Chondrocyte (in vitro differentiated cells): ENCODE measurements at places on chromosomes 2 and 18.

- DNase-seq, result no peak
Measured at GRCh38 chr2:7497178-7497577, 580.0 kb downstream of the RNF144A start.

GRCh38 chr18:46379323-46379950 is 275.3 kb downstream of the HAUS1 start:
- DNase-seq, result no peak

DNA sequence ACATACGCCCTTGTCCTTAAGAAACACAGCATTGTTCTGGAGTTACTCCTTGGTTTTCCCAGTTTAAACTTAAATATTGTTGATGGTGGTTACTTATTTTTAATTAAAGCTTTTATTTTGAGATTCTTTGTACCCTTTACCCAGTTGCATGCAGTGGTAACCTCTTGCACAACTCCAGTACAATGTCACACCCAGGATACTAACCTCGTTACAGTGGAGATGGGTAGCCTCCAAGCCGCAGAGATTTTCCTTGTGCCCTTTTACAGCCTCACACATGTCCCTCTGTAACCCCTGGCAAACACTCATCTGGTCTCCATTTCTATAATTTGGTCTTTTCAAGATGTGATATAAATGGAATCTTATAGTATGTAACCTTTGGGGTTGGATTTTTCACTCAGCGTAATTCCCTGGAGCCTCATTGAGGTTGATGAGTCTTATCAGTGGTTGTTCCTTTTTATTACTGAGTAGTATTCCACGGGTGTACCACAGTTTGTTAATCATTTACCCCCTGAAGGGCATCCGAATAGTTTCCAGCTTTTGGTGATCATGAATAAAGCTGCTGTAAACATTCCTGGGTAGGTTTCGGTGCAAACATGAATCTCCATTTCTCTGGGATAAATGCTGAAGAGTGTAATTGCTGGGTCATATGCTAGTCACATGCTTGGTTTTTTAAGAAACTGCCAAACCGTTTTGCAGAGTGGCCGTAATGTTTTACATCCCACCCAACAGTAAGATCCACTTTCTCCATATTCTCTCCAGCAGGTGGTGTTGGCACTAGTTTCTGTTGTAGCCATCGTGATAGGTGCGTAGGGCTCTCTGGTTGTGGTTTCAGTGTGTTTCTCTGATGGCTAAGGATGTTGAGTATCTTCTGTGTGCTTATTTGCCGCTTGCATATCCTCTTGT is 68.6 kb downstream of the DGKD start:
- DNase-seq, result no peak

- DNase-seq, result no peak
Measured at GRCh38 chr2:168663993-168664392, 138.4 kb upstream of the NOSTRIN start.

DNA sequence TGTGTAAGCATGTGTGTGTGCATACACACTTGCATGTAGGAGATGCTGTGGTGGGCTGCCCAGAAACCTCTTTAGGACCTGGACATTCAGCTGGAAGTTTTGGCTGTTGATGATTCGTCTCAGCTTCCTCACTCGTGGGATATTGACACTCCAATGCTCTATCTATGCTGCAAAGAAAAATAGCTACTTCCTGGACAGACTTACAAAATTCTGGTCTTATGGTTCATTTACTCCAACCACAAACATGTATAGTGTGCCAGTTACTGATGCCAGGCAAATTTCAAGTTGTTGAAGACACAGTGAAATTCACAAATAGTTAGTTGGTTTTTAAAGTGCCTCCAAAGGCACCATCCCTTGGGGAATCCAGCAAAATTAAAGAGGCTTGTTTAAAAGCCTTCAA is 882.6 kb downstream of the CPS1 start:
- DNase-seq, result no peak
